ENCODE measurements at places on chromosomes 3 and 15. TPM values are rescaled to one million over a fixed set of nuclear protein-coding genes. Genes with fewer than 3 reads are reported as not detected.

KBTBD13 gene
- total RNA-seq = not detected

VEPH1 gene
- 1.1 TPM for total RNA-seq

RETNLB gene
- not detected for total RNA-seq

WDR93 gene
- 0.82 TPM for total RNA-seq

VGLL3 gene
- total RNA-seq = 20.4 TPM

P2RY14 gene
- total RNA-seq = 0.59 TPM

GABRG3 gene
- total RNA-seq = not detected

PARP9 gene
- 27.6 TPM for total RNA-seq

PLSCR5 gene
- not detected for total RNA-seq

TUSC7 gene
- not detected for total RNA-seq

PDE12 gene
- 24.2 TPM for total RNA-seq

ANKRD63 gene
- total RNA-seq = 0.27 TPM

IL20RB gene
- total RNA-seq = 0.43 TPM

MAGI1 gene
- total RNA-seq = 8.7 TPM

RHOV gene
- total RNA-seq = not detected

SPESP1 gene
- total RNA-seq = 4.6 TPM

NOX5 gene
- total RNA-seq = 0.10 TPM

ACTC1 gene
- total RNA-seq = 0.59 TPM

INAFM2 gene
- 49.4 TPM for total RNA-seq

GRCh38 chr3:30656624-30657141 is 50.3 kb downstream of the TGFBR2 start:
- H3K27me3 ChIP-seq = no peaks in the 10 kb centered on the region
- no peak overlapping the region for H3K4me3 ChIP-seq
- DNase-seq = no peak
- no peak overlapping the region for H3K27ac ChIP-seq

DNA sequence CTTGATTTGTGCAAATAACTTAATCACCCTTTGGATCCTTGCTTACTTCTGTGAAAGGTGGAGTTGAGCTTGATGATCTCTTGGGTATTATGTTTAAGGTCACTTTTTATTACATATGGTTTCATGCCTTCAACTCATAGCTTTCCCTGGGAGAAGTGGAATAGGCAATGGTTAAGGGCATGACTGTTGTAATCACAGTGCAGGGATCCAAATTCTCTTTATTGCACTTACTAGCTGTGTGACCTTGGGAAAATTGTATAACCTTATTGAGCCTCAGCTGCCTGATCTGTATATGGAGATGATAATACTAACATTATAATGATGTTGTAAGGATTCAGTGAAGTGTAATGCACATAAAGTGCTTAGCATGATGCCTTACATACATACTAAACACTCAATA is 59.1 kb downstream of the PLCL2 start:
- no peak for DNase-seq
- H3K4me1 ChIP-seq = peaks cover 4% of the 10 kb centered on the region
- H3K4me3 ChIP-seq = no peak overlapping the region
- no peak overlapping the region for H3K27ac ChIP-seq

DNA sequence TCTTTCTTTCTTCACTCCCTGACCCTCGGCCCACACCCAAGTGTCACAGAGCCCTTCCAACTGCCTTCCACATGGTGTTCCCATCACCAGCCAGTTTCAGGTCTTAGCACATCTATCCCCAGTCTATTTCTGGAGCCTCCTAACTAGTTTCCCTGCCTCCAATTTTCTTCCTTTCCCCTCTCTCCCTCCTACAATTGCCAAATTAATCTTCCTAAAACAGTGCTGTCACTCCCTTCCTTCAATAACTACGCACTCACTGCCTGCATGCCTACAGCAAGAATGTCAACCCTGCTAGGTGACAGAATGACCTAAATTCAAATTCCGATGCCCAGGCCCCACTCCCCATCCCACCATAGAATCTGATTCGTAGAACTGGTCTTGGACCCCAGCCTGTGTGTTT is 36.1 kb upstream of the CA12 start:
- DNase-seq = no peak
- H3K4me1 ChIP-seq = no peaks in the 10 kb centered on the region
- H3K36me3 ChIP-seq = no peaks in the 10 kb centered on the region
- no peak overlapping the region for H3K27ac ChIP-seq
- H3K4me3 ChIP-seq = no peak overlapping the region

GRCh38 chr15:90497376-90497775 is 32.3 kb upstream of the CRTC3 start:
- no peak overlapping the region for H3K27ac ChIP-seq
- no peaks in the 10 kb centered on the region for H3K36me3 ChIP-seq
- no peak for DNase-seq
- no peaks in the 10 kb centered on the region for H3K4me1 ChIP-seq
- no peak overlapping the region for H3K4me3 ChIP-seq

- no peak for DNase-seq
- H3K27me3 ChIP-seq = no peaks in the 10 kb centered on the region
- H3K4me3 ChIP-seq = no peak overlapping the region
- no peak overlapping the region for H3K27ac ChIP-seq
- H3K4me1 ChIP-seq = peaks cover 3% of the 10 kb centered on the region
- no peaks in the 10 kb centered on the region for H3K36me3 ChIP-seq
These were observed 5.2 kb downstream of the GLB1 start for GRCh38 chr3:33091746-33092145.

- H3K4me3 ChIP-seq = no peak overlapping the region
- H3K27me3 ChIP-seq = no peaks in the 10 kb centered on the region
- no peaks in the 10 kb centered on the region for H3K36me3 ChIP-seq
- no peak overlapping the region for H3K27ac ChIP-seq
- no peak for DNase-seq
These were observed 14.2 kb upstream of the SUCNR1 start for GRCh38 chr3:151859233-151859673.

- peaks cover 17% of the 10 kb centered on the region for H3K4me1 ChIP-seq
- H3K27me3 ChIP-seq = no peaks in the 10 kb centered on the region
- peak overlapping the region; percentile 73 for H3K27ac ChIP-seq
- H3K4me3 ChIP-seq = no peak overlapping the region
- no peaks in the 10 kb centered on the region for H3K36me3 ChIP-seq
These were observed 114.0 kb downstream of the FNDC3B start for GRCh38 chr3:172153335-172153861.

DNA sequence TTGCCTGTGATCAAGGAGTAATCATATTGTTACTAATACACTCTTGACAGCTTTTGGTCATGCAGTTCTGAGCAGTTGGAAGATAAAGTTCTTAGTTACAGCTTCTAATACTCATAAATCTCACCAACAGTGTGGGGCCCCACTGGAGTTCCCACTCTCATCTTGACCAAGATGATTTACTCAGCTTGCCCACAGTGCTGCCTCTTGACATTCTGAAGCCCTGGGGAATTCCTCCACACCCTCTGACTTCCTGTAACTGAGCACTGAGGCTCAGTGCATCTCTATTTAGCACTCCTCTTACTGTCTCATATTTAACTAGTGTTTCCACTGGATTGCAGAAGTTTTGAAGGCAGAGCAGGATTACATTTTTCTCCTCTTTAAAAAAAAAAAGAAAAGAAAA is 1.9 kb upstream of the ARL6IP5 start:
- H3K4me1 ChIP-seq = peaks cover 14% of the 10 kb centered on the region
- H3K4me3 ChIP-seq = no peak overlapping the region
- no peak overlapping the region for H3K27ac ChIP-seq
- DNase-seq = no peak
- H3K36me3 ChIP-seq = no peaks in the 10 kb centered on the region
- no peaks in the 10 kb centered on the region for H3K27me3 ChIP-seq

- no peak for DNase-seq
- H3K4me3 ChIP-seq = no peak overlapping the region
- H3K27ac ChIP-seq = no peak overlapping the region
- peaks cover 9% of the 10 kb centered on the region for H3K4me1 ChIP-seq
These were observed 22.1 kb downstream of the AMOTL2 start for GRCh38 chr3:134352031-134352671.

DNA sequence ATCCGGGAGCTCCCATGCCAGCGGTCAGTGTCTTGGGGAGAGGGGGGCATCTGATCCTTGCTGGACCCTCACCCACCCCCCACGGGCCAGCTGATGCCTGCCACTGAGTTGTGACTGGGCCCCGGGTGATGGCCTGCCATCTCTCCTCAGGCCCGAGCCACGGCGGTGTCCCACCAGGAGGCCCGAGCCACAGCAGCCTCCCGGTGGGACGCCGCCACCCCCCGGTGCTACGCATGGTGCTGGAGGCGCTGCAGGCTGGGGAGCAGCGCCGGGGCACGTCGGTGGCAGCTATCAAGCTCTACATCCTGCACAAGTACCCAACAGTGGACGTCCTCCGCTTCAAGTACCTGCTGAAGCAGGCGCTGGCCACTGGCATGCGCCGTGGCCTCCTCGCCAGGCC is 4.3 kb downstream of the H1-8 start:
- H3K27ac ChIP-seq = no peak overlapping the region
- H3K4me3 ChIP-seq = no peak overlapping the region
- no peaks in the 10 kb centered on the region for H3K36me3 ChIP-seq
- no peaks in the 10 kb centered on the region for H3K27me3 ChIP-seq
- no peaks in the 10 kb centered on the region for H3K4me1 ChIP-seq

DNA sequence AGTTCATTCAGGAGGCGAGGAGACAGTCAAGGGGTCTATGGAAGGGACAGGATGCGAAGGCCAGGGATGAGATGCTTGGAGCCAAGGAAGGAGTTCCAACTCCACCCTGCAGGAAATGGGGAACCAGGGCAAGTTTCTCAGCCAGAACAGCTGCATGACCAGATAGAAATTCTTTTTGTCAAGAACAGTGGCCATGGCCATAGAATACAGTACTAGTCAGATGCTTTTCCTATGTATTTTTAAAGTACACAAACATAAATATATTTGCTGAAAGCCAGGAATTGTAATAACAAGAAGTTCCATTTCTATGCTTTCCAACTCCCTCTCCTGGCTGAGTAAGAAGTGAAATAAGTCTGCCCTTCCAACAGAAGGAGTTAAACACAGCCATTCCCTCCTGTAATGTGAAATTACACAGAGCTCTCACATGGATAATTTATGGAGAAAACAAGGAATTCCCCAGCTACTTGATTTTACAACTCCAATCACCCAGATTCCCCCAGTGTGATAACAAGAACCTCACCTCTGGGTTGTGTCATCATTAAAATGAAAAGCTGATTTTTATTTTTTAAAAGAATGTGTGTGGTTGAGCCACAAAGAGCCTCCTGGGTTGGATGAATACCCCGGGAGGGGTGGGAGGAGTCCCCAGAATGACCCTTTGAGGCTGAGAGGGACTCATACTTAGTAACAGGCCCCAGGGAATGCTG is 124.6 kb upstream of the ARHGEF3 start:
- H3K36me3 ChIP-seq = no peaks in the 10 kb centered on the region
- peaks cover 8% of the 10 kb centered on the region for H3K4me1 ChIP-seq
- H3K4me3 ChIP-seq = no peak overlapping the region
- no peaks in the 10 kb centered on the region for H3K27me3 ChIP-seq

DNA sequence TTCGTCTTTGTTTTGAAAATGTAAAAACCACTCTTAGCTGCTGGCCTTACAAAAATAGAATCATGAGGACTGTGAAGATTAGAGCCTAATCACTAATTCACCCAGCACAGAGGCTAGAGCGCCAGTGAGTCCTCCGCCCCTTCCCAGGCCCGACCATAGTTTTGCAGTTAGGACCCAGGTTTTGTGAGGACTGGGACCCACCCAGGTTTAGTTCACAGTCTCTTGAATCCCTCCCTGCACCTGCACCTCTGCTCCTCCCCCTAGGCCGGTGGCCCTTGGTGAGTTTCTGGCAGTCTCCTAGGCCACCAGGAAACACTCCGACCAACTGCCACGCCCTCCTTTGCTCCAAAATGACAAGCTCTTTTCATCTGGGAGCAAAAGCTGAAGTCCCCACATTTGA is 136.0 kb upstream of the CCDC54 start:
- DNase-seq = peak; percentile 49
- peaks cover 4% of the 10 kb centered on the region for H3K4me1 ChIP-seq
- H3K4me3 ChIP-seq = peak overlapping the region; percentile 87
- no peaks in the 10 kb centered on the region for H3K36me3 ChIP-seq
- no peaks in the 10 kb centered on the region for H3K27me3 ChIP-seq
- H3K27ac ChIP-seq = peak overlapping the region; percentile 65

DNA sequence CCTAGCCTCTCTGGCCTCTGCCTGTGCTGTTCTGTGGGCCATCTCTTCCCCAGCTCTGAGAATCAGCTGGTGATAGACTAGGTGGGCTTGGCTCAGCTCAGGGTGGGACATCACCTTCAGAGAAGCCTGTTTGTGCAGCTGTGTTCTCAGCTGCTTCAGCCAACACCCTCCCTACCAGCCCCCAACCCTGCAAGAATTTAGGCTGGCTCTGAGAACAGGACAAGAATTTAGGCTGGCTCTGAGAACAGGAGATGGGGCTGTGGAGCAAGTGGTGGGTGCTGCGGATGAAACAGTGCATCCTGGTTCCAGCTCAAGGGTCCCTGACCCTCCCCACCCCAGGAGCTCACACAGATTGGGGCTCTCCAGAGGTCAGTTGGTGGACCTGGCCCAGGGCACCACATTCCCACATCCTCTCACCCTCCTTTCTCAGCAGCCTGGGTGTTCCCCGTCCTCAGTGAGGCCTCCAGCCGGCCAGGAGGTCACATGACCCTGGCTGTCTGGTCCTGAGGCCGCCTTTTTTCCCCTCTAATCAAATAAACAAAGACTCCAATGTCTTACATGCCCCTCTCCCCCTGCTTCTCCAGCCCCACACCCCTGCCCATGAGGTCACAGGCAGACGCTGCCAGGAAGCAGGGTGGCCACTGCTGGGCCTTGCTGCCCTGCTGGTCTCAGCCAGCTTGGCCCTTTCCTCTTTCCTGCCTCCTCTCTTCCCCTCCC is 14.9 kb downstream of the PLEKHO2 start:
- H3K27me3 ChIP-seq = no peaks in the 10 kb centered on the region
- no peaks in the 10 kb centered on the region for H3K36me3 ChIP-seq
- H3K27ac ChIP-seq = peak overlapping the region; percentile 38
- H3K4me1 ChIP-seq = peaks cover 30% of the 10 kb centered on the region

GRCh38 chr3:30467596-30468238 is 138.7 kb upstream of the TGFBR2 start:
- H3K27me3 ChIP-seq = no peaks in the 10 kb centered on the region
- H3K4me1 ChIP-seq = no peaks in the 10 kb centered on the region
- DNase-seq = no peak
- H3K36me3 ChIP-seq = no peaks in the 10 kb centered on the region
- H3K27ac ChIP-seq = no peak overlapping the region

DNA sequence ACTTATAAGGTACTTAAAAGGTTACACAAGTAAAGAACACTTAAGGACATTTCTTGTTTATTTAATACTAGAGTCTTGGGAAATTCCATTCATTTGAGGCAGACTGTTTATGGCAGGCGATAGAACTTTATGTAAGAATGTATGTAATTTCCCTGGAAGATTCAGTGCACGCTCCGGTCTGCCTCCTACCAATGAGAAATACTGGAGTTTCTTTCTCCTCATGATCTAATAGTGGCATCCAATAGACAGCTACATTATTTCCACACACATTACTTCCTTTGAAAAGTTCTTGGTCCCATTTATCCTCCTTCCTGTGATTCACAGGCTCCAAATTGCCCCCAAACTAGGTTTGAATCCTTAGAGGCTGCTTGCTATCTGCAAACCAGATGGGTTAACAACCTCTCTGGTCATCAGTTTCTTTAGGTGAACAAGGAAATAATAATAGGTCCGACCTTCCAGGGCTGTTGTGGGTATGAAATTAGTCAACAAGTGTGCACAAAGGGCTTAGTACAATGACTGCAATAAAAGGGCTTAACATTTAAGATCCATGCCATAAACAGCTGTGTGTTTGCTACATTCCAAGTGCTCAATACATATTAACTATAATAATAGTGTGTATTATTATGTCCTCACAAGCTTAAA is 30.7 kb downstream of the EIF4E3 start:
- peak overlapping the region; percentile 56 for H3K27ac ChIP-seq
- no peak overlapping the region for H3K4me3 ChIP-seq
- no peaks in the 10 kb centered on the region for H3K27me3 ChIP-seq
- peaks cover 13% of the 10 kb centered on the region for H3K4me1 ChIP-seq
- H3K36me3 ChIP-seq = no peaks in the 10 kb centered on the region
- no peak for DNase-seq

Data from ovary (tissue), 10 donors.